ENCODE measurements at places on chromosomes 7 and 10.

DNA sequence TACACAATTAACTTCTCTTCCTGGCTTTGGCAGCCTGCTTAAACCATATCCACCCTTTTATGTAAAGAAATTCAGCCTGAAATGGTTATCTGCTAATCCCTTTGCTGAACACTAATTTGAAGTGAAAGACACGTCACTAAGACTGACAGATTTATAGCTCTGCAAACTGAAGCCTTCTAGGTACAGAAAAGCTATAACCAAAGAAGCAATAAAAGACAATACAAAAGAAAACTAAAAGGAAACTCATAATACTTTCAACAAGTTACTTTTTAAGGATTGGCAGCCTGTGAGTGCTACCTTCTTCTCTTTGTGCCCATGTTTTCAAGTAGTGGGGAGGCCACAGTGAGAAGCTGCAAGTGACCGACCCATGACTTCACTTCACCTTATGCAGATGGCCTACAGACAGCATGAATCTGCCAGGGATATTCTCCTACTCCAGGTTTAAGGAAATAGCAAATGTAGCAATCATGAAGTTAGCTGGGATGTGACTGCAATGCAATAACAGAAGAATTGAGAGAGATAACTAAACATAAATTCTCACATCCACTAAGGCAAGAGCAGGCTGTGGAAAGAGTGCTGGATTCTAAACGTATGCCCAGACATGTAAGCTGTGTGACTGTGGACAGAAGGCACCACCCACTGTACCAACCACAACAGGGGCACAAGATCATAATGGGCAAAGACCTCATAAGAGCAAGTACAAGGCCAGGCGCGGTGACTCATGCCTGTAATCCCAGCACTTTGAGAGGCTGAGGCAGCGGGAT lies 10.7 kb upstream of the SPOCK2 start:
- DNase-seq: no peak

DNA sequence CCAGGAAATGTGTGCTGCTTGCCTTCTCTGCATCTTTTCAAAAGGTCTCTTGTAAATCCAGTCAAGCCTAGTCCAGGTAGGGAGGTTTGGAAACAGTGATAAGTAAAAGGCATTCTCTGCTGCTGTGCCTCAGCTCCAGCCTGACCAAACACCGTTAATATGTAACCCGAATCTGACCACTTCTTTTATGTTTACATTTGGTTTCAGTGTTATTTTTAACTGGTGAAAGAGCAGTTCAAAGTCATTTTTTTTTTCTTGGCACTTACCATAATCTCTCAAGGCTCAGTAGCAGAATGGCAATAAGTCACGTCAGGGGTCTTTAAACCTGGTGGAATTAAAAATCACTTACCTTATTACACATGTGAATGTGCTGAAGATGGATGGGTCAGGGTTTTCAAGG lies 216.8 kb downstream of the PTEN start:
- no peak for DNase-seq

GRCh38 chr7:75981453-75982305 lies 12.7 kb downstream of the TMEM120A start:
- DNase-seq: no peak

GRCh38 chr7:37234928-37235327 lies 213.7 kb downstream of the ELMO1 start:
- DNase-seq: no peak

- no peak for DNase-seq
These were observed 90.8 kb downstream of the EGFR start for GRCh38 chr7:55109404-55110167.

GRCh38 chr7:22173685-22174573 lies 183.0 kb downstream of the RAPGEF5 start:
- no peak for DNase-seq

Data from esophagus squamous epithelium (tissue), 5 donors.